ENCODE measurements at places on chromosomes 6 and 20.

DNA sequence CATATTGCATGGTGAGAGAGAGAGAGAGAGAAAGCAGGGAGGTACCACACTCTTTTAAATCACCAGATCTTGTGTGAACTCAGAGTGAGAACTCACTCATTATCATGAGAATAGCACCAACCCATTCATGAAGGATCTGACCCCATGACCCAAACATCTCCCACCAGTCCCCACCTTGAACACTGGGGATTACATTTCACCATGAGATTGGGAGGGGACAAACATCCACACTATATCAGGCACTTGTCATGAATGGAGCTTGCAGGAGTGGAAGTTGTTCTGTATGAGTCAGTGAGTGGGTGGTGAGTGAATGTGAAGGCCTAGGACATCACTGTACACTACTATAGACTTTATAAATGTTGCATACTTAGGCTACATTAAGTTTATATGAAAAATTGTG is 47.7 kb upstream of the RNF182 start:
- DNase-seq: no peak

DNA sequence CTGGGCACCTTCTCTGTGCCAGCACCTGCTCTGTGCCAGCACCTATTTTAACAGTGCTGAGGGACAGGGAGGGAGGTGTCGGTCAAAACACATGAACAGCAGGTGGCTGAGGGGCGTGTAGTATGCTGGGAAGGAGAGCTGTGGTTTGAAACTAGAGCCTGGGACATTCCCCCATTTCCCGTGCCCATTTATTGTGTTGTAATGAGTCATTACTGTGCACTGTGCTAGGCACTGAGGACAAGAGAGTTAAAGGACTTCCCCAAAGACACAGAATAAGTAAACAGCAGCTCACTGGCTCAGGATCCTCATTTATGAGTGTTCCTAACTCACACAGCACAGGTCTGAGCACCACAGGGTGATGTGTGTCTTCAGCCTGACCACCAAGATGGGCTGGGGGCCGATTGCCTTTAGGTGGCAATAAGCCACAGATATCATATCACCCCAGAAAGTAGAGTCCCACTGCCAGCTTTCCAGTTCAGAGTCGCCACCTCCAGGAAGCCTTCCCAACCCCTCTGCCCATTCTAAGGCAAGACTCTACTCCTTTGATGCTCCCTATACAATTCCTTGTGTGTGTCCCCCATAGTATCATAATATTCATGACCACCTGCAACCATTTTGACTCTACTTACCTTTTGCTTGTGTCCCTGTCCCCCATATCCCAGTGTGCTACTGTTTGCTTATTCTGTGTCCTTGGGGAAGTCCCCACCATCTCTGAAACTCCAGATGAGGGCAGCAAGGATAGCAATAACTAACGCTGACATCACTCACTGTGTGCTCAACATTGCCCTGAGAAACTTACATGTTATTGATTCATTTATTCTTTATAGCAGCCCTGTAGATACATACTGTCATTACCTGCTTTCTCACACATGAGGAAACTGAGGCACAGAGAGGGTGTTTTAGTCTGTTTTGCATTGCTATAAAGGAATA is 87.3 kb downstream of the TOX2 start:
- DNase-seq: no peak

DNA sequence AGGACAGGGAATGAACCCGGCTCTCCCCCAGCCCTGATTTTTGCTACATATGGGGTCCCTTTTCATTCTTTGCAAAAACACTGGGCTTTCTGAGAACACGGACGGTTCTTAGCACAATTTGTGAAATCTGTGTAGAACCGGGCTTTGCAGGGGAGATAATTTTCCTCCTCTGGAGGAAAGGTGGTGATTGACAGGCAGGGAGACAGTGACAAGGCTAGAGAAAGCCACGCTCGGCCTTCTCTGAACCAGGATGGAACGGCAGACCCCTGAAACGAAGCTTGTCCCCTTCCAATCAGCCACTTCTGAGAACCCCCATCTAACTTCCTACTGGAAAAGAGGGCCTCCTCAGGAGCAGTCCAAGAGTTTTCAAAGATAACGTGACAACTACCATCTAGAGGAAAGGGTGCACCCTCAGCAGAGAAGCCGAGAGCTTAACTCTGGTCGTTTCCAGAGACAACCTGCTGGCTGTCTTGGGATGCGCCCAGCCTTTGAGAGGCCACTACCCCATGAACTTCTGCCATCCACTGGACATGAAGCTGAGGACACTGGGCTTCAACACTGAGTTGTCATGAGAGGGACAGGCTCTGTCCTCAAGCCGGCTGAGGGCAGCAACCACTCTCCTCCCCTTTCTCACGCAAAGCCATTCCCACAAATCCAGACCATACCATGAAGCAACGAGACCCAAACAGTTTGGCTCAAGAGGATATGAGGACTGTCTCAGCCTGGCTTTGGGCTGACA is 28.8 kb upstream of the ZBP1 start:
- DNase-seq: no peak

DNA sequence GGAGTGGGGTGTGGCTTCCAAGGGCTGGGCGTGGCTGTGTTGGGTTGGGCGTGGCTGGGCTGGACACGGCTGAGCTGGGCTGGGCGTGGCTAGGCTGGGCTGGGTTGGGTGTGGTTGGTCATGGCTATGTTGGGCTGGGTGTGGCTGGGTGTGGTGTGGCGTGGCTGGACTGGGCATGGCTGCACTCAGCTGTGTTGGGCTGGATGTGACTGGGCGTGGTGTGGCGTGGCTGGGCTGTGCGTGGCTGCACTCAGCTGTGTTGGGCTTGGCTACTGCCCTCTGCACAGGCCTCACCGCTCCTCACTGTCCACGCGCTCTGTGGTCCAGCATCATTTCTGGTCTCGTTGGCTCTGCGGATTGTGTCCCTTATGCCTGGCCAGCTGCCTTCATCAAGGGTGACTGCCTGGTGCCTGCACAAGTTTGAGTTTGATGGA is 43.5 kb upstream of the SLCO4A1 start:
- DNase-seq: no peak

DNA sequence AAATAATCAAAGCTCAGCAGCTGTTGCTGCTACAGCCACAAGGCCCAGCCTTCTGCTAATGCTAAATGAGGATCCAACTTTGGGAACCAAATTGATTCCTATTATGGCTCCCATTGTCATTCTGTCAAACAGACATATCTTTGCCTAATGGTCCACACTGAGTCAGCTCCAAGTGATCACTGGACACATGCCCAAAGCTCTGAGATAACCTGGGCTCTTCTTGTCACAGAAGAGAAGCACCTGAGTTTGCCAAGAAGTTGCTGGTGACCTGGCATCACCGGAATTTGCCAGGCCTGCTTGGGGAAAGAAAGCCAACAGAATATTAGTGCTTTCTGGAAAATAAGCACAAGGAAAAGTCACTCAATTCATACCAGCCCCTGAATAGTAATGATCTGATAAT is 5.8 kb downstream of the TNFRSF21 start:
- DNase-seq: no peak

- no peak for DNase-seq
These were observed 80.8 kb upstream of the PHACTR1 start for GRCh38 chr6:12635813-12636212.

DNA sequence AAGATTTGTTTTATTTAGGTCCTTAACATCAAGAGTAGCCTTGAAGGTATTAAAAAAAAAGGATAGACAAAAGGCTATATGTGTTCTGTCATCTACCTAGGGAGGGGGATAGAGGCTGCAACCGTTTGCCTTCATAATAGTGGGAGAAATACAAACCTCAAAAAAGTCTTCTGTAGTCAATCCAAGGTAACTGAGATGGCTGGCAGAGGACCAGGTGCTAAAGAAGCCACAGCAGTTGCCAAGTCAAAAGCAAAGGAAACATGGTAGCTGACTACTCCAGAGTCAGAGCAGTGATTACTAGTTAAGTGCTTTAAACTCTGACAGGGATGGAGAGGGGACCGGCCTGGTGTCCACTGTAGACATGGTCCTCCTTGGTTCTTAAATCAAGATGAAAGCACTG is 249.4 kb downstream of the PTPRK start:
- no peak for DNase-seq

- DNase-seq: no peak
These were observed 4.0 kb upstream of the GJB7 start for GRCh38 chr6:87333033-87333432.

DNA sequence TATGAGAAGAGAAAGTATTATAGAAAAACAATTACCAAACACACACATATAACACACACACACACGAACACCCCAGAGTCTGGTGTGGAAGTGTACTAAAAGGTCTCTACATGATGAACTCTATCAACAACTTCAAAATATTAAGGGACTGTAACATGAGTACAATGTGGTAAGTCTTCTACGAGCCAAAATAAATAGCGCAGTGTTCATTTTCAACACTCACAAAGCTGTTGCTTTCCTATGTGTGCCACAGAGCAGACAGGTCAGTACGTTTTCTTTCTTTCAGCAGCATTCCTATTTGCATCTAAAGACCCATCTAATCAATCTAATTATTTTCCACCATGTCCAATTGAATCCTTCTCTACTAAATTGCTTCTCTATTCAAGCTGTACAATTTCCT is 12.1 kb upstream of the CNKSR3 start:
- no peak for DNase-seq

- no peak for DNase-seq
These were observed 6.8 kb upstream of the ARMC2 start for GRCh38 chr6:108841377-108841855.

- DNase-seq: no peak
These were observed 482.9 kb downstream of the GRIK2 start for GRCh38 chr6:101876431-101876830.

GRCh38 chr6:135675862-135676261 is 175.6 kb upstream of the PDE7B start:
- no peak for DNase-seq

GRCh38 chr20:11820838-11821237 is 96.9 kb upstream of the BTBD3 start:
- DNase-seq: no peak

DNA sequence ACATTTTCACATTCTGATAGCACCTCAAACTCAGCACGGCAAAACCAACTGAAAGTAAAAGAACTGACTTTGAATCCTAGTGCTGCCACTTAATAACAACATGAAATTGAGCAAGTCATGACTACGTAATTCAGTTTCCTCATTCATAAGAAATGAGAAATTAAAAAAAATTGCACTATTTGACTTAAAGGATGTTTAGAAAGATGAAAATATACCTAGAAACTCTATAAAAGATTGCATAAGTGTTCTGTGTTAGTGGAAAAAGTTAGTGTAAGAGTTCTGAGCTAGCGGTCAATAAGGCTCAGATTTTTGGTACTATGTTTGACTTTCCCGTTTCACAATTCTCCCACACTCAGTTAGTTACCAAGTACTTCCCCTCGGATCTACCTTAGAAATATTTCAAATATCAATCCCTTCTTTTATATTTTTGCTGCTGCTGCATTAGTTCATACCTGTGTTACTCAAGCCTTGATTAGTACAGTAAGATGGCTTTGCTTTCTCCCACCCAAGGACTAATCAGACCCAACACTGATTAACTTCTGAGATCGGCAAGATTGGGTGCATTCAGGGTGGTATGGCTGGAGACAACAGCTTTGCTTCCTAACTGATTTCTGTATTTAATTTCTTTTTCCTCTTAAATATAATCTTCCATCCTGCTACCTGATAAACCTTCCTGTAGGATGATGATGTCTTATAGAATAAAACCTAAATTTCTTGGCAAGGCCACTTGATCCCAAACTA is 25.9 kb downstream of the ECHDC1 start:
- no peak for DNase-seq

DNA sequence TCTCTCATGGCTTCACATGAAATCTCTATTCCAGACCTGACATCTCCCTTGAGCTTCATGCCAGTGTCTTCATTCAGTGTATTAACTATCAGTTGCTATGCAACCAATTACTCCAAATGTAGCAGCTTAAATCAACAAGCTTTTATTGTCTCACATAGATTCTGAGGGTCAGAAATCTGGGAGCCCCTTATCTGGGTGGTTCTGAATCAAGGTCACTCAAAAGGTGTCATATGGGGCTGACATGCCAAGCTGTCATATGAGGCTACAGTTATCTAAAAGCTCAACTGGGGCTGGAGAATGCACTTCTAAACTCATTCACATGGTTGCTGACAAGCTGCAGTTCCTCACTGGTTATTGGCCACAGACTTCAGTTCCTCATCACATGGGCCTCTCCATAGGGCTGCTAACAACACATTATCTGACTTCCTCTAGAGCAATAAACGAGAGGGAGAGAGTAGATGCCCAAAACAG is 7.3 kb upstream of the CGA start:
- no peak for DNase-seq

GRCh38 chr20:38216201-38216600 is 44.3 kb downstream of the KIAA1755 start:
- no peak for DNase-seq

DNA sequence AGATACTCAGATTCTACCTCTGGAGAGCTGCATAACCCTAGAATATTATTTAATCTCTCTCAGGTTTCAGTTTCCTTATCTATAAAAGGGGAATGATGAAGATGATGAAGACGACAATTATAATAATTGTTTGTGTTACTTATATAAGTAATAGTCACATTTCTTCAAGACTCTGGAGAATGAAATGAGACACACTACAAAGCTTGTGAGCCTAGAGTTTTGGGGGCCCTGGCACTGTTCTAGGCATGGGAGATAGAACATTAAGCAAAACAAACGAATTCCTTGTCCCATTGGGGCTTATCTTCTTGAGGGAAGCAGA is 5.4 kb upstream of the ZNF217 start:
- DNase-seq: no peak

DNA sequence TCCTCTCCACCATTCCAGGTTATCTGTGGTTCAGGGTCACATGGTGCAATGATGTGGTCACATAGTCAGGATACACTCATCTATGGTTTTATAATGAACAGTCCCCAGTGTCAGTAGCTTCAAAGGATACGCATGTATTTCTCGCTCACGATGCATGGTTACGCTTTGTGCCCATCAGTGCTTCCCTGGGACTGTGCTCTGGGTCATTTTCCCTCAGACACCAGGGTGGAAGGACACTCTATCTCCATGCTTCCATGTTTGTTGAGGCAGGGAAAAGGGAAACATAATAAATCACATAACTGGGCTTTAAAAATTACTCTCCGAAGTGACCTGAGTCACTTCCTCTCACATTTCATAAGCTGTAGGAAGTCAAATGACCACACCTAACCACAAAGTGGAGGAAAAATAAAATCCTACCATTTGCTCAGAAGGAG is 394.8 kb upstream of the NOX3 start:
- DNase-seq: no peak

GRCh38 chr6:122749451-122750050 is 30.0 kb upstream of the FABP7 start:
- no peak for DNase-seq

DNA sequence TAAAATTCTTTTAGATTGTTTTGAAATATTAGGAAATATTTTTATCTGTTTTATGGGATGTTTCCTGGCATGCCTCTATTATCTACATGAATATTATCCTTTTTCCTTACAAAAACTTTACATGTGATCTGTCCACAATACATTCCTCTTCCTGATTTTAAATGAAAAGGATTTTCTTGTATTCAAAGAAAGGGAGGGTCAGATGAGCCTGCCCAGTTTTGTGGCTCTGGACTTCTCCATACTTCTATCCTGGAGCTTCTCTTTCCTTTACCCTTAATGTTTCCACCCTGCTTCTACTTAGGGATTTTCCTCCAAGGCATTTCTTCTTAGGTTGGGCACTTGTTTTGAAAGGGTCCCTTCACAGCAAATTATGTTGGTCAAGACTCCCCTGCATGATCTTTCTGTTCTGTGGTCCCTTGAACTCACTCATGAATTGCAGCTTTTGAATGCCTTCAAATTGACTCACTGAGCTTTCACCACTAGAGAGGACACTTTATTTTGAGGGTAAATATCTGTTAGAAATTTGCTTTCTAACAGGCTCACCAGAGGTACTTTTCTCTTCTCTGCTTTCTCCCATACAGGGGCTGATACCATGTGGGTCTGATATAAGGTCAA is 104.9 kb downstream of the CENPW start:
- DNase-seq: no peak

- DNase-seq: no peak
These were observed 622 bp downstream of the APCDD1L start for GRCh38 chr20:58514321-58515232.
